ENCODE measurements at places on chromosomes 5 and 9. TPM values are rescaled to one million over a fixed set of nuclear protein-coding genes. Genes with fewer than 3 reads are reported as not detected.

- H3K4me3 ChIP-seq, result no peak overlapping the region
- no peaks in the 10 kb centered on the region for H3K4me1 ChIP-seq
- no peak for DNase-seq
- H3K27me3 ChIP-seq, result no peaks in the 10 kb centered on the region
Observed at GRCh38 chr5:151596828-151597539, 5.9 kb upstream of the FAT2 start.

DNA sequence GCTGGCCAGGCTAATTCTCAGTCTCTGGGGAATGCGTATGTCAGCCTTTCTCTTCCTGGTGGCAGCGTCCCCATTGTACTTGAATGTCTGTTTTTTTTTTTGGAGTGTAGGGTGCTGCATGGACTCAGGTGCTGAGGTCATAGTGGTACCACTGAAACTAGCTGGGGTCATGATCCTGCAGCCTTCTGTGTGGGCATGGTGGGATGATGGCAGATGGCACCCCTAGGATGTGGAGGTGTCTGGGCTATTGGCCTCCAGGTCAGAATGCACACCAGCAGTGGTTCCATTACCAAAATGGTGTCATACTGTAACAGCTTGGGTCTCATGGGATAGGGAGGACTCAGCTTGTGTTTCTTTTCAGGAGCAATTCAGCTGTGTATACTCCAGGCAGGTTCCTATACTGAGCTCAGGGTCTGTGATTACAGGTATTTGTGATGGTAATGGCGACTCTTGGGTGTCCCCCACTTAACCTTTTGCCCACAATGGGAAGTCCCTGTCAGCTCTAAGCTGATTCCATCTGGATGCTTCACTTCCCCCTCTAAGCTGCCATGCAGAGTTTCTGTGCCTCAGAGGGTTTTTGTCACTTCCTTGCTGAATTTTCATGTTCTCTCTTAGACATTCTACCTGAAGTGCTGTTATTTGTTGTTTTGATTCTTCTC lies 17.9 kb downstream of the HSD17B4 start:
- no peaks in the 10 kb centered on the region for H3K36me3 ChIP-seq
- no peak overlapping the region for H3K4me3 ChIP-seq
- no peak overlapping the region for H3K27ac ChIP-seq
- DNase-seq, result no peak
- no peaks in the 10 kb centered on the region for H3K4me1 ChIP-seq

HRH2 gene
- total RNA-seq, result 5.3 TPM

SLC36A3 gene
- total RNA-seq, result not detected

FGF1 gene
- total RNA-seq, result 2.0 TPM

DNA sequence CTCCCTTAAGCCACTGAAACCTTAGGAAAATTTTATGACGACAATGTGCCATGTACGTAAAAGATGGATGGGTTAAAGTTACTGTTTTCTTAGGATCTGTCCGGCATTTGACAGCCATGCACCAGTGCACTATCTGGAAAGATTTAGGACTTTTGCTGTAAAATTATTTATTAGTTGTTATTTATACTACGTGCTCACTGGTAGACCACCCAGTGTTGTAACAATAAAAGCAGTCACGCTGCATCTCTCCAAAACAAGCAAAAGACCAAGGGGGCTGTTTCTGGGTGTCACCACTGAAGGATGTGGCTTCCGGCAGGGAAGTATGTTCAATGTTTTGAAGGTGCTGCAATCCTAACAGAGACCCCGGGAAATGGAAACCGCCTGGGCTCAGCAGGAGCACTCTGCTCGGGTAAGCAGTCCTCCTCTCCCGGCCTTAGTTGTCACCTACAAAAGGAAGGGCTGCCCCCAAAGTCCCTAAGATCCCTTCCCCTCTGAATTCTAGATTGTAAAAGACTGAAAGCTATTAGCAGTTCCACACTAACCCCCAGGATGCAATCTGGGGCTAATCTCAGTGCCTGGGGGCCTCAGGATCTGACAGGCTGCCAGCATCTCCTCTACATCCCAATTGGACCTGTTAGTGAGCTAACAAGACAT lies 38.6 kb downstream of the SAXO1 start:
- H3K4me1 ChIP-seq, result no peaks in the 10 kb centered on the region
- H3K36me3 ChIP-seq, result no peaks in the 10 kb centered on the region
- no peak overlapping the region for H3K27ac ChIP-seq
- DNase-seq, result no peak

DNA sequence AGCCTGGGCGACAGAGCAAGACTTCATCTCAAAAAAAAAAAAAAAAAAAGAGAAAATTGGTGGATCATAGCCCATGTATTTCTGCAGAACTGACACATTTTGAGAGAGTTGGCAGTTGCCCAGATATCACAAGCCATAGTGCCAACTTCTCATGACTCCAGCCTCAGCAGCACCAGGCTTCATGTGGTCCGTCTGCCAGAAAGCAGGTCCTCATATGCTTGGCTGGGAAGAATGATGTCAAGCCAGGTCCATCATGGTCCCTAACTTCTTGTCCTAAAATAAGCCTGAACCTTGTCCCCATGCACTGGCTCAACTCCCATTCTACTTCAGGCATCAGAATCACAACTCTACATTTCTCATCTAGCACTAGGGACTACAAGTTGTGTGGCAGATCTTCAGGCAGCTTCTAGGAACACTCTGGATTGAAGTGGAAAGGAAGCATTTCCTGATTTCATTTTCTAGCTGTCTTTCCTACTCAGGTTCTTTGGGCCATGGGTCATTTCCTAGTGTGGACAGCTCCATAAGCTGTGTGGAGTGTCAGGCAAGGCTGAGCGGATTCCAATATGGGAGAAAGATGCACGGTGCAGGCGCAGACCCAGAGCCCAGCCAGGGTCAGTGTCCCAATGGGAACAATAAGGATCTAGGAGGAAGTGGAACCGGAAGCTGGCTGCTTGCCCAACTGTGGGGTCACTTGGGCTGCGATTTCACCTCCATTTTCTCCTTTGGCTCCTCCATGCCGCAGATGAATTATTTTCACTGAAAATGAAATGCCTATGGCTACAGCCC lies 90.1 kb downstream of the LMNB1 start:
- no peak overlapping the region for H3K27ac ChIP-seq
- H3K36me3 ChIP-seq, result no peaks in the 10 kb centered on the region
- no peak for DNase-seq
- H3K27me3 ChIP-seq, result no peaks in the 10 kb centered on the region
- H3K4me3 ChIP-seq, result no peak overlapping the region

IQGAP2 gene
- total RNA-seq, result 41.5 TPM

CEP72 gene
- total RNA-seq, result 12.8 TPM

- no peak overlapping the region for H3K27ac ChIP-seq
- peaks cover 2% of the 10 kb centered on the region for H3K27me3 ChIP-seq
- no peaks in the 10 kb centered on the region for H3K4me1 ChIP-seq
- no peaks in the 10 kb centered on the region for H3K36me3 ChIP-seq
- no peak for DNase-seq
Observed at GRCh38 chr9:85377731-85378289, 363.9 kb downstream of the AGTPBP1 start.

- no peak for DNase-seq
- no peaks in the 10 kb centered on the region for H3K4me1 ChIP-seq
- no peak overlapping the region for H3K27ac ChIP-seq
- H3K27me3 ChIP-seq, result no peaks in the 10 kb centered on the region
Observed at GRCh38 chr9:100555471-100555870, 22.4 kb upstream of the CAVIN4 start.

GLDC gene
- total RNA-seq, result 4.0 TPM

ARID3C gene
- not detected for total RNA-seq

- H3K27ac ChIP-seq, result no peak overlapping the region
- no peaks in the 10 kb centered on the region for H3K36me3 ChIP-seq
- no peak for DNase-seq
- no peak overlapping the region for H3K4me3 ChIP-seq
Observed at GRCh38 chr5:76672242-76672641, 43.7 kb upstream of the F2R start.

- H3K4me3 ChIP-seq, result peak overlapping the region; percentile 27
- H3K4me1 ChIP-seq, result no peaks in the 10 kb centered on the region
- no peaks in the 10 kb centered on the region for H3K36me3 ChIP-seq
- H3K27ac ChIP-seq, result no peak overlapping the region
Observed at GRCh38 chr9:20658677-20659473, 25.2 kb upstream of the FOCAD start.

C9orf153 gene
- total RNA-seq, result not detected

FGF10 gene
- 3.1 TPM for total RNA-seq

- no peaks in the 10 kb centered on the region for H3K27me3 ChIP-seq
- no peaks in the 10 kb centered on the region for H3K36me3 ChIP-seq
- no peak overlapping the region for H3K27ac ChIP-seq
- H3K4me1 ChIP-seq, result peaks cover 9% of the 10 kb centered on the region
Observed at GRCh38 chr9:136075881-136076678, 19.0 kb downstream of the NACC2 start.

DNA sequence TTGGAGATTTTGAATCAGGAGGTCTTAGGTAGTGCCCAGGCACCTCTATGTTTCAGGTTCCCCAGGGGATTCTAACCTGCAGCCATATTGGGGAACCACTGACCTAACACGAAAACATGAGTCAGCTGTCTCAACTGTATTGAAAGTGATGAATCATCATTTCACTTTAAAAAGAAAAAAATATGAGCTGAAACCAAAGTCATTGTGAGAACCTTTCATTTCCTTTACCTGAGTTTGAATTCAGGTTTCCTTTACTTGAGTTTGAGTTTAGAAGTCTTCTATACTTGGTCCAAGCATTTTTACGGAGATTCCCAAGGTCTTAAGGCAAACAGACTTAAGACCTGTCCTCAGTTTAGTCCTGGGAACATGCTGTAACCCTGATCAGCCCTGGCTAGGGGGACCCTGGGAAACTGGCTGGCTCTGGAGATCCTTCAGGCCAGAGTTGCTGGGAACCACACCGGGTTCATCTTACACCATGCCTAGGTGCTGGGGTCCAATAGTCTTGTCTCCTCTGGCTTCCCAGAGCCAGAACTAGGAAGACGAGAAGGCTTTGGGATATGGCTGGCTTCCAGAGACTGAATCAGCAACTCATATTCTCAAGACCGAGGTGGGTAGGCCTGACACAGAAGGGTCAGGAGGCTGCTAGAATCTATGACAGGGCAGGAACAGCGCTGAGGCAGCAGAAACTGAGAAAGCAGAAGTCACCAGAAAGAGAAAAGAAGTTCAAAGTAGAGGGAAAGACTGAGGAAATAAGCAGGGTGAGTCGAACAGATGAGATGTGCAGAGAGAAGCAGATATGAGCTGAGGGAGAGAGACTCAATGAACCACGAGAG lies 16.4 kb upstream of the PDCD1LG2 start:
- no peak overlapping the region for H3K27ac ChIP-seq
- H3K36me3 ChIP-seq, result no peaks in the 10 kb centered on the region
- H3K4me1 ChIP-seq, result no peaks in the 10 kb centered on the region
- no peak overlapping the region for H3K4me3 ChIP-seq
- no peaks in the 10 kb centered on the region for H3K27me3 ChIP-seq
- no peak for DNase-seq

DNA sequence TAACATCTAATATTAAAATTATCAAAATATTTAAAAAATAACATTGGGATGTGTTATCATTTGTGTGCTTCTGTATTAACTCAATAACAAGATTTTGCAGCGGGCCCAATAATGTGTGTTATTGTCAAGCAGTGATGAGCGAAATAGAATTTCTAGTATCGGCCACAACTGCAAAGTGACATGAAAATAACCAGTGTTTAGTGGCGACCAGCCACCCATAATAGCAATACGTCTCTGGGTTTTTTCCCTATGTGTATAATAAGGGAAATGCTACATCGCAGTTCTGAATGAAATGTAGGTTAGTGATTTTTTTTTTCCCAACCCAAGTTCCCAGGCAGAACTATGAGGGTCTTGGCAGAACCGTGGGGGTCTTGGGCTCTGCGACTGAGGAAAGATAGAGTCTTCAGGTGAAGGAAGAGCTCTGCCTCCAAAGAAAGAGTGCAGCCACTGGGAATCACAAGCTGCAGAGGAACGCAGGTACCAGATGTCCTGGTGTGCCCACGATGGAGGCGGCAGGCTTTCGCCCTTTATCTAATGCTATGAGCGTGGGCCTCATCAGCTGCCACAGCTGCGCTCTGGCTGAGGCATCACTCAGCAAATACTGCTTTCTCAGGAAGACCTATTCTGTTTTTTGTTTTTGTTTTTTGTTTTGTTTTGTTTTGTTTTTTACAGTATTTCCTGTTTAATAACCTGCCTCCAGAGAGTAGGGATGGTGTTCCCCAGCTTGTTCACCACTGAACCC lies 235.0 kb downstream of the ROR2 start:
- H3K36me3 ChIP-seq, result no peaks in the 10 kb centered on the region
- DNase-seq, result no peak
- H3K4me1 ChIP-seq, result no peaks in the 10 kb centered on the region
- H3K27me3 ChIP-seq, result no peaks in the 10 kb centered on the region

- H3K36me3 ChIP-seq, result no peaks in the 10 kb centered on the region
- no peaks in the 10 kb centered on the region for H3K4me1 ChIP-seq
- no peak overlapping the region for H3K4me3 ChIP-seq
- H3K27ac ChIP-seq, result no peak overlapping the region
- no peak for DNase-seq
Observed at GRCh38 chr5:88691945-88692868, 190.8 kb downstream of the MEF2C start.

- H3K27ac ChIP-seq, result no peak overlapping the region
- H3K36me3 ChIP-seq, result no peaks in the 10 kb centered on the region
- no peak overlapping the region for H3K4me3 ChIP-seq
- DNase-seq, result no peak
- no peaks in the 10 kb centered on the region for H3K27me3 ChIP-seq
Observed at GRCh38 chr9:112494153-112494552, 7.5 kb downstream of the KIAA1958 start.

SKP1 gene
- total RNA-seq, result 343 TPM

- no peaks in the 10 kb centered on the region for H3K27me3 ChIP-seq
- H3K27ac ChIP-seq, result no peak overlapping the region
- no peaks in the 10 kb centered on the region for H3K36me3 ChIP-seq
- DNase-seq, result no peak
- no peak overlapping the region for H3K4me3 ChIP-seq
Observed at GRCh38 chr5:139825690-139826089, 30.1 kb downstream of the PSD2 start.

- H3K4me3 ChIP-seq, result no peak overlapping the region
- no peak overlapping the region for H3K27ac ChIP-seq
- DNase-seq, result no peak
Observed at GRCh38 chr5:110376281-110376951, 350.1 kb downstream of the TMEM232 start.

GHR gene
- 15.5 TPM for total RNA-seq

DNA sequence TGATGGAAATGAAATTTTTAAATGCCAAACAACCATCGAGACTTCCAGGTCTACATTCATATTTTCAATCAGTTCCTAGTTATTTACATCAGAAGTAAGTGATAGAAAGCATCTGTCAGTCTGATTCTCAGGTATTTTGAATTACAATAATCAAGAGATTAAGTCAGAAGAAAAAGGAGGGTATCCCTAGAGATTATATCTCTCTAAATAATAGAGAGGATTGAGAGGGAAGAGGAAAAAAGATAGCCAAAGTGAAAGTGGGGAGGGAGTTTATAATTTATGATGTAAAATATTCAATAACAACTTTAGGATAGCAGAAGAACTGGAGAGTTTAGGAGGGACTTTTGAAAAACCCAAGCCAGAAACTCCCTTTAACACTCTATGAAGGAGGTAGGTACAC lies 400.2 kb downstream of the EFNA5 start:
- no peak overlapping the region for H3K27ac ChIP-seq
- no peaks in the 10 kb centered on the region for H3K36me3 ChIP-seq
- H3K27me3 ChIP-seq, result no peaks in the 10 kb centered on the region
- H3K4me3 ChIP-seq, result no peak overlapping the region
- no peaks in the 10 kb centered on the region for H3K4me1 ChIP-seq

CDX1 gene
- total RNA-seq, result not detected

PCDHA1 gene
- not detected for total RNA-seq

OSMR gene
- 14.3 TPM for total RNA-seq

FAM151B gene
- 3.2 TPM for total RNA-seq

GRCh38 chr5:107893642-107894041 lies 222.9 kb upstream of the EFNA5 start:
- H3K27me3 ChIP-seq, result no peaks in the 10 kb centered on the region
- no peaks in the 10 kb centered on the region for H3K4me1 ChIP-seq
- H3K36me3 ChIP-seq, result no peaks in the 10 kb centered on the region
- no peak for DNase-seq
- no peak overlapping the region for H3K4me3 ChIP-seq

All from prostate gland (tissue), 2 donors.